ENCODE measurements at places on chromosomes 2 and 18. TPM values are rescaled to one million over a fixed set of nuclear protein-coding genes. Genes with fewer than 3 reads are reported as not detected.

ACKR3 gene
- total RNA-seq = 0.50 TPM

COLEC12 gene
- total RNA-seq = not detected

CCDC68 gene
- total RNA-seq = not detected

CRYGD gene
- not detected for total RNA-seq

IL1R1 gene
- total RNA-seq = 0.06 TPM

ANKRD12 gene
- 167 TPM for total RNA-seq

ANO7 gene
- total RNA-seq = not detected

TRIM54 gene
- total RNA-seq = not detected

TGFA gene
- total RNA-seq = 1.0 TPM

MOGAT1 gene
- not detected for total RNA-seq

SMIM21 gene
- not detected for total RNA-seq

SLC23A3 gene
- 0.73 TPM for total RNA-seq

KATNAL2 gene
- 1.0 TPM for total RNA-seq

FAM110C gene
- 0.41 TPM for total RNA-seq

TRIM43 gene
- not detected for total RNA-seq

PLA2R1 gene
- total RNA-seq = not detected

TLX2 gene
- not detected for total RNA-seq

UPP2 gene
- total RNA-seq = not detected

TUBB8B gene
- not detected for total RNA-seq

SCN3A gene
- 0.33 TPM for total RNA-seq

RGPD5 gene
- 243 TPM for total RNA-seq

C2orf78 gene
- total RNA-seq = not detected

NT5C1B gene
- total RNA-seq = not detected

DNER gene
- not detected for total RNA-seq

ST8SIA3 gene
- total RNA-seq = not detected

RFTN2 gene
- not detected for total RNA-seq

RAPGEF4 gene
- total RNA-seq = 1.1 TPM

MAP3K19 gene
- not detected for total RNA-seq

KCNK3 gene
- not detected for total RNA-seq

CABYR gene
- total RNA-seq = 1.2 TPM

AOX1 gene
- not detected for total RNA-seq

ABCB11 gene
- not detected for total RNA-seq

GRHL1 gene
- total RNA-seq = 0.76 TPM

PLCD4 gene
- total RNA-seq = 1.0 TPM

CAPN14 gene
- 0.08 TPM for total RNA-seq

CNGA3 gene
- total RNA-seq = not detected

GNAL gene
- total RNA-seq = 0.17 TPM

KCNIP3 gene
- total RNA-seq = not detected

MOCOS gene
- not detected for total RNA-seq

All from CD8-positive, alpha-beta T cell (primary cell).